ENCODE measurements at places on chromosomes 2 and 18. TPM values are rescaled to one million over a fixed set of nuclear protein-coding genes. Genes with fewer than 3 reads are reported as not detected.

DNA sequence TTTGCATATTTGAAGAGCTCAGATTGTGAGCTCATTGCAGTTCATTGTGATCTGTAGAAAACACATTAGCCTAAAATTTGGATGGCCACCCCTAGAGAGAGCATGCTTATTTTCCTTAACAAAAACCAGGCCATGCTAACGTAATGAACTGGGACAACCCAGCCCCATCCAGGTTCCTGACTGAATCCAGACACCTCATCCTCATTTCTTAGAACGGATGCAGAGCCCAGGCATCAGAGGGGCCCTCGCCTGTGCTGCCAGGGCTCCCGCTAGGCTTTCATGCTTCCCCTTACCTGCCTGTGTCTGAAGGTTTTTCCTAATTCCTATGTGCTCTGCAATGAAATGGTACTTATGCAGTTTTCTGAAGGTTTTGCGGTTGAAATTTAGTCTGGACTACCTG is 171.1 kb downstream of the CCDC102B start:
- no peak for DNase-seq

DNA sequence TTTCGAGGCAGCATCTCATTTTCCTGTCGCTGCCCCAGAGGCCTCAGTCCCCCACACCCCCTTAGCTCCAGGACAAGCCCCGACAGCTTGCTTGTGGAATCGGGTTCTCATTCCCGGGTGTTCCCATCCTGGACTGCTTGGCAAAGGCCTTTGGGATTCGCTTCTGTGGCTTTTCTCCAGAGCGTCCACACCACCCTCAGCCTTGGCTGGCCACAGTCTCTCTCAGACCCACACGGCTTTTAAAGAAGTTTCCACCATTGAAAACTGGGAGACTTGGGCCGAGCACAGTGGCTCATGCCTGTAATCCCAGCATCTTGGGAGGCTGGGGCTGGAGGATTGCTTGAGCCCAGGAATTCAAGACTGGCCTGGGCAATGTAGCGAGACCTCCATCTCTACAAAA is 2.7 kb downstream of the ESPNL start:
- no peak for DNase-seq

GRCh38 chr18:395456-396250 is 104.8 kb downstream of the COLEC12 start:
- no peak for DNase-seq

DNA sequence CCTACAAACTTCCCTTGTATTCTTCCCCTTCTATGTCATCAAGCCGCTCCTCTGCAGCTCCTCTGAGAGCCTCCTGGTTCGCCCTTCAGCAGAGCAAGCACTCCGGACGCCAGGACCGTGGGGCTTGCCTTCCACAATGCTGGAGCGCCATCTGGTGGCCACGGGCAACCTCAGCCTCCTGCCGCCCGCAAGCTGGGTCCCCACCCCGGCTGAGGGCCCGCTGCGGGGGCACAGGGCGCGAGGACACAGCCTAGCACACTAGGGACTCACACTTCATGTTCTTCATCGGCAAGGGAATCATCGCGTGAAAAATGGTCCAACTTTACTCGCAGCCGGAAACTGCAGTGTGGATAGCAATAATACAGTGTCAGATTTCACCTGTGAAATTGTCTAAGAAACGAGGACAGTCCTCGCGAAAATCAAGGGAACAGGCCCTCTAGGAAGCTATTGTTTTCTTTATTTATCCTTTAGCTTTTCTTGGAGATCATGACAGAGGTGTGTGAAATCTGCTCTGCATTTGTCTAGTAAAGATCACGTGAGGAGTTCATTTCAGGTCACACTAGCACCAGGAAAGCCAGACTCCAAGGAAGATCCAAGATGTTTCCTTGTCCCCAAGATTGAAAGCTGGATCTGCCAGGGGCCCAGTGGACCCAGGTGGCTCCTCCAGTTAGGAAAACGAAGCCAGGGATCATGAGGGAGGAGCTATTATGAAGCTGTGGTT is 5.8 kb downstream of the PRLH start:
- peak; percentile 70 for DNase-seq

GRCh38 chr18:45335282-45336043 is 279.8 kb upstream of the SLC14A2 start:
- no peak for DNase-seq

DNA sequence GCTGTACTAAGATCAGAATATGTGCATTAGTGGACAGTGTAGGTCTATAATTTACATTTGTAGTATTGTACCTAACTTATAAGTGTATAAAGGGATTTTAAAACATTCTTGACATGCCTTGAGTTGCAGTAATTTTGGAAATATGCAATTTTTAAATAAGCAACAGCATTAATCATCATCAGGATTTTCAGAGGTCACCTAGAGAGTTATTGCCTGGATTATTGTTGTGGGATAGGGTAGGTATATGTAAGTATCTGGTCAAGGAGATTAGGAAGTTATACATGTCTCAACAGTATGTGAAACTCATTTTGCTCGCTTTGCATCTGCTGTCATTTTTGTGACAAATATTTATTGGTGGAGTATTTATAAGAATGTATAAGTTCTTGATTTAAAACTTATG is 184.2 kb downstream of the WDR7 start:
- DNase-seq = no peak

DNA sequence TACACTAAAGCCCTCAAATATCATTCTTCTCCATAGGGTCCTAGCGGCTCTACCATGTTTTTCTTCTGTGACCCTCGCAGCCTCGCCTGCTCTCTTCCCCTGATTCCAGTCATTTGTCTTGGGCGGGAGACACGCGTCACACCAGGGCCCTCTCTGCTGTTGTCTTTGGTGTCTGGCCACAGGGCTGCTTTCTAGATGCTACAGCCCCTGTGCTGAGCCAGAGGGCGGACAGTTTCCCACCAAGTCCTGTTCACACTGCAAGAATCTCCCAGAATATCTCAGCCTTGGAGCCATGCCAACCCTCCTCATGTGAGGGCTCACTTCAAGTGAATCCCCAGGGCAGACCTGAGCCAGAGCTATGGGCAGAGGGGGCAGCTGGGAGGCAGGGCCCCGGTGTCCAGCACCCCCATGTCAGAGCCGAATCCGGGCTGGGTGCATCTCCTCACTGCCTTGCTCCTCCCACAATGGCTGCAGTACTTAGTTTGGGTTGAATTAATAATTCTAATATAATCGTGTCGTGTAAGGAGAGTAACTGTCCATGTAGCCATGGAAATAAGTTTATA is 42.1 kb downstream of the DIPK1C start:
- no peak for DNase-seq

- DNase-seq = no peak
Observed at GRCh38 chr2:191738667-191739066, 60.7 kb downstream of the NABP1 start.

- DNase-seq = no peak
Observed at GRCh38 chr2:10914272-10914693, 2.5 kb downstream of the KCNF1 start.

DNA sequence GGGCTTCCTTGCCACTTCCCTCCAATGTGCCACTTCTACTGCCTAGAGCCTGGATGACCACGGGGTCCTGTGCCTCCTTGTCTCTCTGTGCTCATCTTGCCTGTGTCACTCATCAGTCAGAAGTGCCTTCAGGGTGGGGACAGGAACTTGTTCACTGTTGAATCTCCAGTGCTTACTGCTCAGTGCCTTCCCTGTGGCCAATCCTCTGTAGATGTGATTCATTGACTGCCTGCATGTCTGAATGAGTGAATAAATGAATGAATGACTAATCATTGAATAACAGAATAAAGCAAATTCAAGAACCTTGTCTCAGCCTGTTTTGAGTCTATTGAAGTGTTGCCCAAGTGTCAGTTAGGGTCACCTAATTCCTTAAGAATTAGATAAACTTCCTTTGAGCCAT is 42.3 kb upstream of the FAM136A start:
- no peak for DNase-seq

- DNase-seq = no peak
Observed at GRCh38 chr2:151280271-151280670, 9.2 kb downstream of the NMI start.

DNA sequence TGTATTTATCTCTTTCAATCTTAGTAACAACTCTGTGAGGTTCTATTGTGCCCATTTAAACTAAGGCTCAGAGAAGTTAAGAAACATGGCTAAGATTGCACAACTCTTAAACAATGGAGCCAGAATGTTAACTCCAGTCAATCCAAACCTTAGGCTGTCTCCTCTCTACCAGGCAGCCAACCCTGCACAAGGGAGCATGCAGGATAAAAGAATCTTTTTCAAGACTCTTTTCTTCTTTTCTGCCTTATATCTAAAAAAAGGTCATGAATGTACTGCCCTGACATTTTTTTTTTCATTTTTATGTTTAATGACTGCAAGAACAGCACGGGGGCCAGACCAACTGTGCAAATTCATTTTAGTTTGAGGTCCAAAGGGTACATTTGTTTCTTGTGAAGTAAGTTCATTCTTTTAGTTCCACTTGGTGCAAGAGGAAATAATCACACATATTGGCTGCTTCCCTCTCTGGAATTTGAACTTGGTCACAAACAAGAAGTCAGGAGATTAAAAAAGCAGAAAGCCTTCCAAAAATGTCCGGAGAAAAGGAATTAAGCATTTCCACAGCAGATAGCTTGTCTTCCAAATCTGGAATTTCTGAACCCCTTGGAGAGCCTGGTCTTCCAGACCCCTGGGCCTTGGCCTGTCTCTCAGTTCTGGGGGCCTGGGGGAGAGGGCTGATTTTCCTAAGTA is 96.0 kb upstream of the RIOK3 start:
- no peak for DNase-seq

GRCh38 chr2:9815844-9816279 is 27.4 kb upstream of the TAF1B start:
- no peak for DNase-seq

GRCh38 chr18:48351216-48352050 is 57.8 kb downstream of the ZBTB7C start:
- DNase-seq = no peak

DNA sequence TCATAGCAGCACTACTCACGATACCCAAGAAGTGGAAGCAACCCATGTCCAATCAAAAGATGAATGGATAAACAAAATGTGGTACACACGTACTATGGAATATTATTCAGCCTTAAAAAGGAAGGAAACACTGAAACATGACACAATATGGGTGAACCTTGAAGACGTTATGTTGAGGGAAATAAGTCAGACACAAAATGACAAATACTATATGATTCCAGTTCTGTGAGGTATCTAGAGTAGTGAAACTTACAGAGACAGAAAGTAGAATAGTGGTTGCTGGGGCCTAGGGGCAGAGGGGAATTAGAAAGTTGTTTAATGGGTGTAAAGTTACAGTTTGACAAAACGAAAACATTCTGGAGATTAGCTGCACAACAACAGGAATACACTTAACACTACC is 24.7 kb downstream of the TLK1 start:
- DNase-seq = no peak

- no peak for DNase-seq
Observed at GRCh38 chr18:31487246-31488015, 10.5 kb upstream of the DSG2 start.

DNA sequence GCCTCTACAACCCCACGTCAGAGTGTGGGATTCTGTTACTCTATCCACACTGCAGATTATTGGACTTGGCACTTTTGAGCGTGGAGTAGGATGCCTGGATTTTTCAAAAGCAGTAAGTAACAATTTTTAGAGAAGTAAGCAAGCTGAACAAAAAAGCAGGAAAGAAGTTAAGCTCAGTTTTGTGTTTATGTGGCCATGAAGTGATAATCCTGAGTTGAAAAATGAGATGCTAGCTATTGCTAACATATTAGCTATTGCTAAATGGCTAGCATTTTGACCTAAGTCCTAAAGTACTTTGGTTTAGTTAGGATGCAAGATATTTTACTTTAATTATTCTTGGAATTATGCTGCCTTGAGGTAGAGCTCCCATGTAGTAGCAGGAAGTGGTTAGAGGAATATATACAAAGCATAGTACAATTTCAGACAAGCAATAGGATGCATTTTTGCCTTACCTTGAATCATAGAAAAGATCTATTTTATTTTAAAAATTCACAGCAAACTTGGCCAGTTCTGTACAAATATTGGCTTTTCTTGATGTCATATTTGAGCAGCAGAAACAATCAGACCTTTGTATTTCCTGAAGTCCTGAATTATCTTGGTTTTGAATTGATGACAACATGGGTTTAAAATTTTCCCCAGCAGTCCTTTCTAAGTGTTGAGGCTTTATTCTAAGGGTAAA is 74.6 kb downstream of the COX7A2L start:
- DNase-seq = no peak

GRCh38 chr2:69995511-69995910 is 34.1 kb upstream of the ASPRV1 start:
- DNase-seq = no peak

The RGPD3 gene
- total RNA-seq = 0.38 TPM

The RFX8 gene
- 0.24 TPM for total RNA-seq

The DPP4 gene
- 35.7 TPM for total RNA-seq

The FNDC4 gene
- not detected for total RNA-seq

The LYPD1 gene
- not detected for total RNA-seq

The SCN7A gene
- not detected for total RNA-seq

The UNC50 gene
- 29.9 TPM for total RNA-seq

The CRYGD gene
- total RNA-seq = not detected

The SCN2A gene
- total RNA-seq = not detected

The CPLX4 gene
- total RNA-seq = not detected

Measured in naive thymus-derived CD4-positive, alpha-beta T cell (primary cell).